Esophagus squamous epithelium (tissue), 5 donors: ENCODE measurements at places on chromosomes 12 and 14. TPM values are rescaled to one million over a fixed set of nuclear protein-coding genes. Genes with fewer than 3 reads are reported as not detected.

- no peak overlapping the region for H3K27ac ChIP-seq
- no peaks in the 10 kb centered on the region for H3K27me3 ChIP-seq
- no peak for DNase-seq
- no peaks in the 10 kb centered on the region for H3K4me1 ChIP-seq
- H3K4me3 ChIP-seq = no peak overlapping the region
Observed at GRCh38 chr14:23936084-23936829, 17.3 kb upstream of the DHRS4 start.

DNA sequence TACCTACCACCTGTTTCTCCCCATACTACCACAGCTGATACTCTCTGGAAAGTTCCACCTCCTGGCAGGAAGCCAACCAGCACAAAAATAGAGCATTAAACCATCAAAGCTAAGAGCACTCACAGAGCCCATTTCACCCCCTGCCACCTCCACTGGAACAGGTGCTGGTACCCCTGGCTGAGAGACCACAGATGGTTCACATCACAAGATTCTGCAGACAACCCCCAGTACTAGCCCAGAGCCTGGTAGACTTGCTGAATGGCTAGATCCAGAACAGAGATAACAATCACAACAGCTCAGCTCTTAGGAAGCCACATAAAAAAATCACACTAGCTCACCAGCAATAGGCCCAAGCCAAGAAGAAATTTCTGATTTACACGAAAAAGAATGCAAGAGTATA lies 855.2 kb downstream of the FSCB start:
- DNase-seq = no peak
- H3K36me3 ChIP-seq = no peaks in the 10 kb centered on the region
- no peak overlapping the region for H3K27ac ChIP-seq
- no peaks in the 10 kb centered on the region for H3K27me3 ChIP-seq

DNA sequence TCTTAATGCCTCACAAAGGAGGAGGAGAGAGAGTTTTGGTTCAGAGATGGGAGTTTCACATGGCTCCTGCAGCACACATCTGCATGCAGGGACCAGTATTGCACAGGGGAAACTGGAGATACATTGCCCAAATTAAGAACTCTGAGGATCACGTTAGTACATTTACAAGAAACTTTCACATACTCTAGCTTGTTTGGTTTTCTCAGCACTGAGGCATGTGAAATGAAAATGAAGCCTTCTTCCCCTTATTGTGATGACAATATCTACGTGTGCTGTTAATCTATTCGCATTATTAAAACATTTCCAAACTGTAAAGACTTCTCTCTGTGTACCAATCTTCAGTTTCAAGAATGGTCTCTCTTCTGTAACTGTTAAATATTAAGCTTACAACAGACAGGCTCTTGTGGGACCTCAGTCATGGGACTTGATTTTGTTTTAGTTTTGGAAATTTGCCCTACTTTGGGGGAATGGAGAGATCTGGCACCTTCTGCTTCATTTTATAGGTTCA lies 124.7 kb downstream of the DAAM1 start:
- no peak overlapping the region for H3K4me3 ChIP-seq
- peaks cover 10% of the 10 kb centered on the region for H3K4me1 ChIP-seq
- H3K27ac ChIP-seq = no peak overlapping the region
- no peaks in the 10 kb centered on the region for H3K27me3 ChIP-seq

- no peak overlapping the region for H3K27ac ChIP-seq
- peaks cover 29% of the 10 kb centered on the region for H3K4me1 ChIP-seq
- no peaks in the 10 kb centered on the region for H3K36me3 ChIP-seq
- H3K4me3 ChIP-seq = no peak overlapping the region
- DNase-seq = no peak
Observed at GRCh38 chr12:12176402-12176801, 90.4 kb downstream of the LRP6 start.

PRH2 gene
- total RNA-seq = 0.68 TPM

NPFF gene
- not detected for total RNA-seq

LRFN5 gene
- total RNA-seq = 0.13 TPM

- H3K4me3 ChIP-seq = no peak overlapping the region
- H3K27ac ChIP-seq = no peak overlapping the region
- peaks cover 4% of the 10 kb centered on the region for H3K4me1 ChIP-seq
- H3K36me3 ChIP-seq = no peaks in the 10 kb centered on the region
- no peak for DNase-seq
- H3K27me3 ChIP-seq = no peaks in the 10 kb centered on the region
Observed at GRCh38 chr12:45575417-45575816, 154.1 kb upstream of the ARID2 start.

EMP1 gene
- 3,319 TPM for total RNA-seq

TBC1D30 gene
- total RNA-seq = 1.9 TPM

ST8SIA1 gene
- 0.70 TPM for total RNA-seq

SDR9C7 gene
- total RNA-seq = 13.6 TPM

NKX2-8 gene
- total RNA-seq = 2.8 TPM

GRCh38 chr14:21025371-21026273 lies 761 bp upstream of the NDRG2 start:
- no peaks in the 10 kb centered on the region for H3K27me3 ChIP-seq
- H3K4me1 ChIP-seq = peaks cover 62% of the 10 kb centered on the region
- DNase-seq = no peak
- peak overlapping the region; percentile 76 for H3K4me3 ChIP-seq

KLHL33 gene
- total RNA-seq = 0.57 TPM

GRCh38 chr12:53234271-53234914 lies 2.4 kb upstream of the RARG start:
- H3K4me1 ChIP-seq = peaks cover 49% of the 10 kb centered on the region
- H3K36me3 ChIP-seq = no peaks in the 10 kb centered on the region
- no peak for DNase-seq
- H3K4me3 ChIP-seq = no peak overlapping the region
- H3K27ac ChIP-seq = peak overlapping the region; percentile 97
- H3K27me3 ChIP-seq = no peaks in the 10 kb centered on the region

GRCh38 chr12:95118138-95118787 lies 44.8 kb upstream of the NR2C1 start:
- H3K27ac ChIP-seq = peak overlapping the region; percentile 30
- no peak overlapping the region for H3K4me3 ChIP-seq
- DNase-seq = no peak
- H3K36me3 ChIP-seq = peaks cover 5% of the 10 kb centered on the region
- H3K4me1 ChIP-seq = no peaks in the 10 kb centered on the region

TUNAR gene
- total RNA-seq = not detected

DNA sequence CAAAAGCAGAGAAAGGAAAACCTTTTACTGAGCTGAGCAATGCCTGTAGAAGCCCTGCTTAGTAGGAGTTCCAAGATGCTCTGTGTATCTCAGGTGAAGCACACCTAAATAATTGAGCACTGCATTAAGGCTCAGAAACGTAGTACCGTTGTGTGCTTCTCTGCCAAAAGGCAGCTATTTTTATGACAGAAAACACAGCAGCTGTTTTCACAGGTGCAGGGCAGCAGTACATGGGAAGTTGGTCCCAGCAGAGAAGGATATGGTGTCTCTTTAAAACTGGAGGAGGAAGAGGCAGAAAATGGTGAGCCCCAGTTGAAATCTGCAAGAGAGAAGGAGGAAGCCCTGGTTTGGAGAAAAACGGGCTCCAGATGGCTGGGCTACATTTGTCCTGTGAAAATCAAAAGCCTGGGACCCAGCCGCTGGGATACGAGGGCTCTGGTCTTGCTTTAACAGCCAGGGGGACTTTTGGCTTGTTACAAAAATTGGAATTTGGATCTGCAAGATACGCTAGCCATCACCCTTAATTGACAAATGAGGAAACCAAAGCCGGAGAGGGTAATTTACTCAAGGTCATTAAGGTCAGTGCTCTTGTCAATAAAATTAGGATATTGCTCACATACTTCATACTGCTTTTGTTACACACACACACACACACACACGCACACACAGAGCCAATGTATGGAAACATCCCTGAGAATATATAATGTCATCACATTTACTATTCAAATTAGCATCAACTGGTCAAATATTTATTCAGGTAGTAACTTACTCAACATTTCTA lies 27.3 kb downstream of the SPRING1 start:
- no peak for DNase-seq
- H3K27me3 ChIP-seq = peaks cover 26% of the 10 kb centered on the region
- H3K4me1 ChIP-seq = peaks cover 23% of the 10 kb centered on the region
- no peak overlapping the region for H3K4me3 ChIP-seq
- no peak overlapping the region for H3K27ac ChIP-seq

MAP3K12 gene
- 0.80 TPM for total RNA-seq

TCP11L2 gene
- total RNA-seq = 17.3 TPM

DNA sequence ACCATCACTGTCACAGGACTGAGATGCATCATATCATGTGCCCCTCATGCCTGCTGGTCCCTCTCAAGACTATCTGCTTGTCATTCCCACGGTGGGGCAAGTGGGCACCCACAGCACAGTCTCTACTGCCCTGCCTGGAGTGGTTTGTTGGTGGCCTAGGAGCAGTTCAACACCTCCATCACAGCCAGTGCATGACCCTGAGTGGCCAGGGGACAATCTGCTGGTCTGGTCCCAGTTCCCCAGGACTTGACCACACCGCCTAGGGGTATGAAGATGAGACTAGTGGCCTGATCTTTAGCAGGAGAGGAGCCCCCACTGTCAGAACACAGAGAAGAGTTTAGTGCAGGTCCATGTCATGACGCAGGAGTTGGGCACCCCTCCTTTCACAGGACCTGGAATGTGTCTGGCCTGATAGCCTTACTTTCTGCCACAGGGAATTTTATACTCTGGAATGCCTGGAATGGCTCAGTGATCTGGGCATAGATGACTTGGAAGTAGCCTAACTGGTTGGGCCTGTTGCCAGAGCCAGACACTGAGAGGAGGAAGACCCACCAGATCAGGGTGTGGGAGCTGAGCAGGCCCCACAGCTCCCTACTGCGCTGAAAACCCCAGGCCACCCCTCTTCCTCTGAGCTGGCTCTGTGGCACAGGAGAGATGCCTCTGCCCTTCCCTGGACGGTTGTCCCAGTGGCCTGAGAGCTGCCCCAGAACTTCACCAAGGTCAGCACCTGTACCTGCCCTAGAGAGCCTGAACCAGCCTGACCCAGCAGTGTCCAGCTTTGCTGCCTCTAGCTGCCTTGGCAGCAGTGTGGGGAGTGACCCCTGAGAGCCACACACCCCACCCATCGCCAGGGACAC lies 83.3 kb downstream of the PUS7L start:
- no peaks in the 10 kb centered on the region for H3K27me3 ChIP-seq
- no peak overlapping the region for H3K4me3 ChIP-seq
- H3K4me1 ChIP-seq = no peaks in the 10 kb centered on the region
- no peak overlapping the region for H3K27ac ChIP-seq

DNA sequence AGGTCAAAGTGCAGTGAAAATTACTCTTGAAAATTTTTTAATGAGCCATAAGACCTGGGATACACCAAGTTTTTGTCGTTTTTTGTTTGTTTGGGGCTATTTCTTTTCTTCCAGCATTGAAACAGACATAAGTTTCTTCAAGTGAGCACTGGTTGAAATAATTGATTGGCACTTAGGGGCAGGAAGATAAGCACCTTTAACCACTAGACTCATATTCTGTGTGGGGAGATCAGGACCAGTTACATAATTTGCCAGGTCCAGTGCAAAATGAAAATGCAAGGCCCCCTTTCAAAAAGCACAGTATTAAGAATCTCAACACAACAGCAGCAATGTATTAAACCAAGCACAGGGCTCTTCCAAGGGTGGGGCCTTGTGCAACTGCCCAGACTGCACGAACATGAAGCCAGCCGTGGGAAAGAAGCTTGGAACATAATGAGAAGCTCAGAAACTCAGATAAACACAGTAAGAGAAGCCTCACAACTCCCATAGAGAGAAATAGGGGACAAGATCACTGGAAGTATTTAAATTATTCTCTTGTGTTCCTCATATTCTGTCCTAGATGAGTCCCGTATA lies 3.2 kb upstream of the TCP11L2 start:
- H3K27ac ChIP-seq = no peak overlapping the region
- no peak overlapping the region for H3K4me3 ChIP-seq
- no peaks in the 10 kb centered on the region for H3K36me3 ChIP-seq
- no peak for DNase-seq

DNA sequence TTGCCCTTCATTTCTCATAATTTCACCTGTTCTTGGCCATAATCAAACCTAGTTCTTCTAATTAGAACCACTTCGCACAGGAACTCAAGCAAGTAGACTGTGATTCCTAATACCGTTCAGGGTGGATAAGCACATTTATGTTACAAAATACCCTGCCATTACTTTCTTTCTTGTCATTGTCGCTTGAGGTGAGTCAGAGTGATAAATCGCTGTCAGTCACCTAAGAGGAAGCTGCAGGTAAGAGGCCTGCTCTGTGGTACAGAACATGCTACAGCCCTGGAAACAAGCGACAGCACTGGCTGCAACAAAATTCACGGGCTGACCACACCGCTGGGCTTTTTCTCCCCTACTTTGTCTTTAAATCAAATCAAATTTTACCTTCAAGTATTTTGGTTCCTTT lies 218.2 kb downstream of the ANO6 start:
- H3K4me3 ChIP-seq = no peak overlapping the region
- no peaks in the 10 kb centered on the region for H3K36me3 ChIP-seq
- no peak for DNase-seq
- H3K4me1 ChIP-seq = no peaks in the 10 kb centered on the region
- H3K27ac ChIP-seq = no peak overlapping the region
- H3K27me3 ChIP-seq = no peaks in the 10 kb centered on the region

DNA sequence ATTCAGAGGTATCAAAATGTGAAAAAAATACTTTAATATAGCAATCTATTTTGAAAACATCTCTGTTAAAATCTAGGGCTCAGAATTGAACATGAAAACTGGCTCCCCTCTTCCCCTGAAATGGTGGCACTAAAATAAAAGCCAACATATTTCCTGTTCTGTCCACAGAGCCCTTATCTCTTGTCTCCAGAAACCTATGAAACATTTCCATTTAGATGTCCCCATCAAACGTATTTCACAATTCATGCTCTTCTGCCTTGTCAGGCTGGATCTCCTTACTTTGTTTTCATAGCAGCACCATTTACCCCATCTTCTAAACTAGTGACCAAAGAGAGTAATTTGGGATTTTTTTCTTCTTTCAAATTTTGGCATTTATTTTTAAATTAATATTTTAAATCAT lies 42.4 kb downstream of the PDE3A start:
- no peak overlapping the region for H3K27ac ChIP-seq
- no peak for DNase-seq
- H3K4me3 ChIP-seq = no peak overlapping the region
- H3K4me1 ChIP-seq = peaks cover 3% of the 10 kb centered on the region

DNA sequence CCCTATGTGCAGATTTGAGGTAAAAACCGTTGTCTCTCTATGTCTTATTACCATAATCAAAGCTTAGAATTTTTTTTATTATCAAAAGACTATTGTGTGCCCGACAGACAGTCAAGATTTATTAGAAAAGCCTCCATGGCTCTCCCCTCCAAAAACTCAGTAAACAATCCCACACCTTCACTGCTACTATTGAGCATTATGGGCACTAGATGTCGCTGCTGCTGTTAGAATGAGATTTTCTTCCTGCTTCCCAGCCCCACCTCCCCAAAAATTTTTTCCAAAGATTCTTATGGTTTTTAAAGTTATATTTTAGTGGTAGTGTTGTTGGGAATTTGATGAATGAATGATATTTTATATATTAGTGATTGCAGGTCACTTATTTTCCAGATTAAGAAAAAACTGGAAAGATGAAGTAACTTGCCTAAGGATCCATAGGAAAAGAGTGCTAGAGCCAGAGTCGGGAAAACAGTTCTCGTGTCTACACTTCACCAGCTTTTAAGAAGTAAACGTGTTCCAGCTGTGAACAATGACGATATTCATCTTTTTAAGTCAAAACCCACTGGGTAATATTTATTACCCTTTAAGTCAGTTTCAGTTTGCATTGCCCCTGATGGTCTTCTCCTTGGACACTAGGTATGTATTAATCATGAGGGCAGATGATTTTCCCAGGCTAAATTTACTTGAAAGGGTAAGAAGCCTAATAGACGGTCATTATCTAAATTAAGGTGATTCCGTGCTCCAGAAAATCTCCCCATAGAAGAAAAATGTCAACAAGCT lies 12.2 kb upstream of the FOXG1 start:
- H3K4me1 ChIP-seq = peaks cover 1% of the 10 kb centered on the region
- no peak for DNase-seq
- no peak overlapping the region for H3K27ac ChIP-seq
- no peak overlapping the region for H3K4me3 ChIP-seq
